CD4-positive, alpha-beta T cell (primary cell): ENCODE measurements at places on chromosomes 13 and 19.

DNA sequence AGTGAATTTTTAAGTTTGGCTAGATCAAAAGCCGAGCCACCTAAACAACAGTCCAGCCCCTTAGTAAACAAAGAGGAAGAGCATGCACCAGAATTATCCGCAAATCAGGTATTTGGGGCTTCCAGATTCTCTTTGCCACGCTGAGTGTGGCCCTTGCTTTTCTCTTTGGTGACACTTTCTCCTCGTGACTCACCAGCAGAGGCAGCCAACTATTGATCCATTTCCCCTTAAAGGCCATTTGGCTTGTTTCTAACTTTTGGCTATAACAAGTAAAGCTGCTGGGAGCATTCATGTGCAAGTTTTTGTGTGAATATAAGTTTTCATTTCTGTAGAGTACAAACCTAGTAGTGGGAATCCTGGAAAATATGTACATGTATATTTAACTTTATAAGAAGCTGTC, 17.6 kb upstream of the WDR88 start:
- no peak for DNase-seq

GRCh38 chr13:28442839-28443238, 52.1 kb downstream of the FLT1 start:
- no peak for DNase-seq

DNA sequence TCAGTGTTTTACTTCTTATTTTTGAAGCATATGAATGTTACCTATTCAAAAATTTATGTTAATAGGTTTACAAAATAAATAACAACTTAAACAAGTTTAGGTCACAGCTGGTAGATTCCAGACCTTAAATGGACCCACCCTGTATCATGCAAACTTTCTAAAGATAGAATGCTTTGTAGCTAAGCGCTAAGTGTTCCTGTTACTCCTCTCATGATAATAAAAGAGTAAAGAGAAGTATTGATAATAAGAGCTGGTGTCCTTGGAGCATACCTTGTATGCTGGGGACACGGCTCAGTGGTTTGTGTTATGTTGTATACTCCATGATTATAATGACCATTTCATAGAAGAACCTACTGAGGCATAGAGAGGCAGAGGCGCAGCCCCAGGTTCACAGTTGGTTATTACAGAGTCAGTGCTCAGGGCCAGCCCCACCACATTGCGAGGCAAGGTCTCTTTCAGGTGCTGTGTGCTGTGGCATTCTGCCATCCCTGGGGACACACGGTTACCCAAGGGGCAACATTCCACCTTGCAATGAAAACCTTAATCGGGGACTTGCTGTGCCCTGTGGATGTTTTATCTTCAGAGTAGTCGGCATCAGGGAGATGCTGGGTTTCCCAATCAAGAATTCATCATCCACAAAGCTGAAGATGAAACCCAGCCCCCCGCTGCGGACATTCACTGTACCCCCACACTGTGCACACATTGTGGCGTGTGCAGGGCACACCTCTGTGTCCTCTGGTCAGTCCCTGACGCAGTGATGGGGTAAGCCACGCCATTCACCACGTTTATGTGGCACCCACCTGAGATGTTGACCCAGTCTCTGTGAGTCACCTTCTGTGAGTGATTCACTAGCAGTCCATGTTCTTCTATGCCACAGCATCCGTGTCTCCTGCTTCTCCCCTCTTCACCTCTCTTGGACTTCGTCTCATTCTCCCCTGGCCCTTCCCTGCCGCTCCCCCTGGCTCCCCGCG, 186.7 kb downstream of the COL4A1 start:
- DNase-seq = no peak

DNA sequence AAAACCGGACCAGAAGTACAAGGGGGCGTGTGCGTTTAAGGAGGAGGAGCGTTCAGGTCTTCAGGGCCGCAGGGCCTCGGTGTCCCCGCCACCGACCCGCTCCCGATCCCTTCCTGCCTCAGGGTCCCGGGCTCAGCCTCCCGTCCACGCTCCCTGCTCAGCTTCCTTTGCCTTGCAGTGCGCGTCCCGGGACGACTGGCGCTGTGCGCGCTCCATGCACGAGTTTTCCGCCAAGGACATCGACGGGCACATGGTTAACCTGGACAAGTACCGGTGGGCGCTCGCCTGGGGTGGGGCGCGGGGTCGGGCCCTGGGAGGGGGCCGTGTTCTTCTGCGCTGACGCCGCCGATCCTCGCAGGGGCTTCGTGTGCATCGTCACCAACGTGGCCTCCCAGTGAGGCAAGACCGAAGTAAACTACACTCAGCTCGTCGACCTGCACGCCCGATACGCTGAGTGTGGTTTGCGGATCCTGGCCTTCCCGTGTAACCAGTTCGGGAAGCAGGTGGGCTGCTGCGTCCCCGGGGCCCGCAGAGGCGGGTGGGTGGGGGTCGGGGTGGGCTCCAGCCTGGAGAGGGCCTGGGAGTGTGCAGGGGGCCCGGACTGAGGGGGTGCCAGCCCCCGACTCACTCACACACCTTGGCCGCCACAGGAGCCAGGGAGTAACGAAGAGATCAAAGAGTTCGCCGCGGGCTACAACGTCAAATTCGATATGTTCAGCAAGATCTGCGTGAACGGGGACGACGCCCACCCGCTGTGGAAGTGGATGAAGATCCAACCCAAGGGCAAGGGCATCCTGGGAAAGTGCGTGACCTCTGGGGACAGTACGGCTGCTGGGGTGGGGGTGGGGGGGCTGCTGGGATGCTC, 1.4 kb downstream of the GPX4 start:
- DNase-seq = no peak

DNA sequence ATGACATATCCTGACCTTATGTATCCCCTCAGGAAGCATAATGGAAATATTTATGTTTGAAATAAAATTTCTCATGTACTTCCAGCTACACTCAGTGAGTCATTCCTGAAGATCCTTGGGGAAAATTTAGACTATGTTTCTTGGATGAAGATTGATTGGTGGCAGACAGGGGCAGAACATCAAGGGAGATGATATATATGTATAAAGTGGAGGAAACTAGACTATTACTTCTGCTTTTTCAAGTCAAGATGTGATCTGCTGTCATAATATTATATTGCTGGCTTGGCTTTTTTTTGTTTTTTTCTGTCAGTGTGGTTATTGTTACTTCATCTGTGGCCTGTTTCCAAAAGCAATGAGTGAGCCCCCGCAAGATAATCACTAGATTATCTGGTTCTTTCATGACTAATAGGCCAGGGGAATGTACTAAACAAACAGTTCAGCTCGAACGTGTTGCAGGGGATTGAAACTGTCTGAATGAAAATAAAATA, 87.2 kb upstream of the TNFSF11 start:
- DNase-seq = no peak

DNA sequence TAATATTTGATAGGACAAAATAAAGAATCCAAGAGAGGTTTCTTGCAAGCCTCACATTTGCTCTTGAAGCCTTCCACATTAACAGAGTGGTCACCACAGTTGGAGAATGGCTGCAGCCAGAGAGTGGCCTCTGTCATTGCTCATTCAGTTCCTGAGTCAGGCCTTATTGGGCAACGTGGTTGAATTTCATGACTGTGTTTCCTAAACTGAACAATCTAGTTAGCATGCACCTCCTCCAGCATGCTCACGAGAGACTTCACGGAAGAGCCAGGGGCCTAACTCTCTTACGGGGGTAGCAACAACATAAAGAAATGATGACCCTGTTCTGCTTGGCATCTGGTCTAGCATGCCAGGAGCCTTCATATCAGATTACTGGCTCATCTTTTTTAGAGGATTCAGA, 9.6 kb upstream of the UBL3 start:
- no peak for DNase-seq

DNA sequence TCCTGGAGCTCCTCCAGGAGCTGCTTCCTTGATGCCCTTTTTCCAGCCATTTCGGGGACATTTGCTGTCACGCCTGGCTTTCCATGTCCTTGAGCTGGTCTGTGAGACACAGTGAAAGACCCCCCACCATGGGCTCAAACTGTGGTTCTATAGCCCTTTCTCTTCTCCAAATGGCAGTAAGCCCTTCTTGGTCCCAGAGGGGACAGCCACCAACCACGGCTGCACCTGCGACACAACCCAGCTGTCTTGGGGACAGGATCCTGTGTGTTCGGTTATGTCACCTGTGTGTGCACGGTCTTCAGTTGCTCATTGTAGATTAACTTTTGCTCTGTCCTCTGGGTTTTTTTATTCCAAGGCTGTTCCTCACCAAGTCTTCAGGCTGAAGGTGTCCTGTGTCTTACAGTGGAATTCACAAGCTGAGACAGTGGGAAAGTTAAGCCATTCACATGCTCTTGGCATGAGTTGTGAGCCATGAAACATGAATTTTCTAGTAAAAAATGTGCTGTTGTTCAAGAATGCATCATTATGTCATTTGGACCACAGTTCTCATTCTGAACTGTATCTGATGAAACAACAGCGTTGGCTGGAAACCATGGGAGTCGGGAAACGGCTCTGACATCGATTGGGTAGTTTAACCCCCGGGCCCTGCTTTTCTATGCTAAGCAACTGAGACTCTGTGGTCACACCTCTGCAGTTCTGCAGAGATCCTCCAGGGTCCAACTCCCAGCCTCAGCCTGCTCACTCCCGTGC, 129.5 kb upstream of the MCF2L start:
- no peak for DNase-seq
